Fibroblast of pulmonary artery (primary cell): ENCODE measurements at places on chromosomes 5 and 9.

DNA sequence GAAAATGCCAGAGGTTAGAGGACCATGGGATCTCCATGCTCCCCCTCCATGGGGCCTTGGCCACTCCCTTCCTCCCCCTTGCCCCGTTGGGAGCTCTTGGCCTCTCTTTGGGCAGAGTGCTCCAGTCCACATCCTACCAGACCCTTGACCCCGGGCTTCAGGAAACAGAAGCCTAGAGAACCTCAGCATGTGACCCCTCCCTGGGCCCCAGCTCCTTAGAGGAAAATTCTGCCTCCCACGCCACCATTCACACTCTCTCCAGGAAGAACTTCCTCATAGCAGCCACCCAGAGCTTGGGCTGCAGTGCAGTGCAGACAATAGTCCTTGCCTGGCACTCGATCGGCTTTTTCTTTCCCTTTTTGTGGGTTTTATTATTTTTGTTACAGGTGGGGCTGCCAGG, 6.0 kb downstream of the LHX6 start:
- DNase-seq, result no peak

DNA sequence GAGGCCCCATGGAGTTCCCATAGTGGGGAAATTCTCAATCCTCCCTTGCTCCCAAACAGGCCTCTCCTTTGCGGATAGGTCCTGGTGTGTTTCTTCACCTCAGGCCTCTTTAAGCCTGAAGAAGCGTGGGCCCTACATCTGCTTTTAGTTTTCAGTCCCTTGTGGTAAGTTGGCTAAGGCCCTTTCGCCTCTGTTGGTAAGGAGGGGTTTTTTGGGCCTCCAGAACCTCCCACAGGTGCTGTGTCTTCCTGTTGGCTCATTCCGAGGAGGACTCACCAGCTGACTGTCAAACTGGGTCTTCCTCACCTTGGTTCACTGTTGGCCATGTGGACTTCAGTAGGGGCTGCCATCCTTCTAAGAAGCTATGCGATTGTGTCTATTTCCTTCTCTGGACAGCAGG, 56.4 kb upstream of the DHFR start:
- no peak for DNase-seq

GRCh38 chr9:113526841-113527240, 63.3 kb downstream of the RGS3 start:
- DNase-seq, result no peak

DNA sequence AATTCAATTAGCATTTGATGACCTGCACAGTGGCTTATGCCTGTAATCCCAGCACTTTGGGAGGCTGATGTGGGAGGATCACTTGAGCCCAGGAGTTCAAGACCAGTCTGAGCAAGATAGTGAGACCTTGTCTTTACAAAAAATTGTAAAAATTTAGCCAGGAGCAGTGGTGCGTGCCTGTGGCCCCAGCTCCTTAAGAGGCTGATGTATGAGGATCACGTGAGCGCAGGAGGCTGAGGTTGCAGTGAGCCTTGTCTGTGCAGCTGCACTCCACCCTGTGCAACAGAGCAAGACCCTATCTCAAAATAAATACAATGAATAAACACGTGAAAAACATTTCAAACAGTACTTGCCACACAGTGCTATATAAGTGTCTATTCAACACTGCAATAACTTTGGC, 4.2 kb downstream of the ABCA1 start:
- no peak for DNase-seq

- DNase-seq, result no peak
Measured at GRCh38 chr9:2128141-2128540, 113.0 kb downstream of the SMARCA2 start.

DNA sequence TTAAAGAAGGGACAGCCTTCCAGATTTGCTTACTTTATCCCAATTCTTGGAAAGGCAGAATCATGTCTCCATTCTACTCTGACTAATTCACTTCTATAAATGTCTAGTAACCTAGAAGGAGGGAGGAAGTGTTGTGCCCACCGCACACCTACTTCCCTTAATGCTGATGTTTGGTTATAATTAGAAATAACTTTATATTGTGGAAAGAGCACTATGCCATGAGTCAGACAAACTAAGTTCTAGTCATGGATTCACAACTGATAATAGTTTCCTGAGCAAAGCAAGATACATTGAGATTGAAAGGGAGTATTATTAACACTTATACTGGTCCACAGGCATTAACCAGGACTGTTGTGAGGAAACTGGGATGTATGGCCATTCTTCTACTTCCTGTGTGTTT, 345.9 kb upstream of the RPS23 start:
- no peak for DNase-seq

DNA sequence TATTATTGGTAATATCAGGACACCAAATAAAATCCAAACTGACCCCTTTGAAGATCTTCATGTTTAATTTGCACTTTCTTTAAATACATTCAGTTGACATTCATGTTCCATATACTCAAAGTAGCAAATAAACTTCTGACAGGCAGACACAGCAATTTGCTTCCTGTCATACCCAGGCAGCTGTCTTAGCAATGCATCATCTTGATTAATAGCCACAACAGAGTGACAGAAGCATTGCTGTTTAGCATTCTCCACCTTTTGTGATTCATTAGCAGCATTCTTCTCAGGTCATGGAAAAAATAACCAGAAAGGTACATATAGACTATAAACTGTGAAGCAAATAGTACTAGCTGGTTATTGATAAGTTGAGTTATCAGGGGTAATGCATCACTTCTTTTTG, 366.8 kb downstream of the CYLC2 start:
- no peak for DNase-seq

DNA sequence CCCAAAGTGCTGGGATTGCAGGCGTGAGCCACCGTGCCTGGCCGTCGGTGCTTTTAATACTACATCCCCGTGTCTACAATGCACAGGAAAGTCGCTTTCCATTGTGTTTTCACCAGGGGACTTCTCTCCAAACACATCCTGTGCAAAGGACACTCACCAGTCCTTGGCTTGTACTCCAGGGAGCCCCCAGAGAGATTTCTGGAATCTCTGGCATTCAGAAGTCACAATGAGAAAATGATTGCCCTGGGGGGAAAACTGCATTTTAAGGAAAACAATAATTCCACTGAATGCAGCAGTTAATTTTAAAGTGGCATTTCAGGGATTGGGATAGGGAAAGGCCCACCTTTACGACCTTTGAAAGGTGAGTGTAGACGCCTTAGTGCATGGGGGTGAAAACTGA, 112.0 kb downstream of the ADAMTS16 start:
- no peak for DNase-seq

GRCh38 chr5:159478950-159479349, 148.7 kb upstream of the IL12B start:
- no peak for DNase-seq

- DNase-seq, result peak; percentile 58
Measured at GRCh38 chr5:171418982-171419687, at the start of gene FGF18. Gene FGF18 (plus strand): TSS chr5:171419647. CDS start chr5:171420200, 553 bp downstream.

GRCh38 chr5:175663186-175664184, 5.6 kb downstream of the HRH2 start:
- no peak for DNase-seq
